ENCODE measurements at places on chromosomes 3 and 15.

- DNase-seq, result no peak
Measured at GRCh38 chr3:126351086-126351770, 6.0 kb downstream of the KLF15 start.

DNA sequence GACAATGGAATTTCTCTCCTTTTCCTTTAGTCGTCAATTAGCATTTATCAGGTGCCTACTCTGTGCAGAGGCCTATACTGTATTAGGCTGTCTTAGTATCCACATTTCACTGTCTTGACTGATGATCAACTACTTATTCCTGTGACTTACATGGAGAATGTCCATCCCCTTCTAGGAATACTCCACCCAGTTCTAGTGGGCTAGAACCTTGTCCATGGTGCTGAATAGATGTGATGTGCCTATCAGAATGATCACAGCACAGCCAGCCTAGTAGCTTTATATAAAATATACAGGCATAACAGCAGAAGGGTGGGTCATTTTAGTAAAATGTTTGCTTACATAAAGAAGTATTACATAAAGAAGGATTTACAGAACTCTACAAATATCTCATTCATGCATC is 621.4 kb downstream of the PDCD6IP start:
- DNase-seq, result no peak

DNA sequence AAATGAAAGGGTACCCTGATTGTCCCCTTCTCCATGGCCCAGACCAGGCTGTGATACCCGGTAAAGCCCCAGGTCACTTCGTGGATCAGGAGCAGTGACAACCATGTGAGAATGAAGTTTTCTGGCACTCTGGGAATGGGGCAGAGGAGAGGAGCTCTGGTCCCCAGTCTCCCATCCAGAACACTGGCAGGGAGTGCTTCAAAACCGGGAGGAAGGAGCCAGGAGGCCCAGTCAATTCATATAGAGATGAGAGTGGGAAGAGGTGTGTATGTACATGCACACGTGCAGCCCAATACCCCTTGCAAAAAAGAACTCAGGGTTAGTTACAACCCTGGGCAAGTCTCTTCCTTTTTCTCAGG is 101.4 kb upstream of the TLE3 start:
- no peak for DNase-seq

DNA sequence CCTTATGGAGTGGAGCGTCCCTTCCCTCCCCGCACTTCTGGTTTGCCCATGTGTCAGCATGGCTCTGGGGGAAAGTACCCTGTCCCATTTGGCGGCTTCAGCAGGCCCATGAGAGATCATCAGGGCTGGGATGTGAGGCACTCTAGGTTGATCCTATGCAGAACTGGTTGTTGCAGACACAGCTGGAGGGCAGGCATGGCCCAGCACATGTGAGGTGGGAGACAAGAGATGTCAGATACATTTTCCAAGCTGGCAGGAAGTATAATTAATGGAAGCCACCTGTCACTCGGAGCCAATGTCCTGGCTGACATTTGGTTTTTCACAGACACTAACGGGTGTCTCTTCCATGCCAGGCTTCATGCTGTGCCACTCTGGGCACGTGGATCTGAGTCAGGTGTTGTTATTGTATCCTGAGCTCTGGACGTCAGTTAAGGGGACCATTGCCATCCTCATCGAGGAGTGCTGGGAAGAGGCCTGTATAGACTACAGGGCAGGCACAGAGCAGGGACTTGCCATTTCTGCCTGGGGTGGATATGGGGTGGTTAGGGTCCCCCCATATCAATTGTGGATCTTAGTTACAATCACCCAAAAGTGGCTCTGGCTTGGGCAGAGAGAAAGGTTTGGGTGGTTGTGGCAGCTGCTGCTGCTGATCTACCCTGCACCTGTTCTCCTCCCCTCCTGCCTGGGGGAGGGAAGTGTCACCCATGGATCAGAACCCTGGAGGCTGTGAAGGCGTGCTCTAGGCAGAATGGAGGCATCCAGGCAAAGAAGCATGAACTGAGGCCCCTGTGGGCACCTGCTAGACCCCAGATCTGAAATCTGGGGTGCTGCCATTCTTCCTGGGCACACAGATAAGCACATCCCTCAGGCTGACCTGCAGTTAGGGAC is 140.7 kb downstream of the FBLN2 start:
- DNase-seq, result no peak

DNA sequence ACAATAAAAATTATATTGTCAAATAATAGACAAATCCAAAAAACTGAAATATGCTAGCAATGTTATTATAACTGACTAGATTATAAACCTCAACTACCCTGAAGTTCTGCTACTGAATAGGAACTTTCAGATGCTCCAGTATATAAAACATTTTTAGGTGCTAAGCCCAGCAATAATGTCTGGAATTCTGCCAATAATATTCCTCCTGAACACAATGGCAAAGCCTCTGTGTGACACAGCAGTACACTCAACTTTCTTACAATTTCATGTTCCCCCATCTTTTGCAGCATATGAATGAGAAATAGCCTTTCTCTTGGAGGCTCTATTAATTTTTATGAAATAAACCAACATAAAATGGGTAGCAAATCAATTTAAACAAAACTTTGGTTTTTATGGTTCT is 29.5 kb downstream of the ATOSA start:
- DNase-seq, result no peak

GRCh38 chr15:39327005-39327730 is 253.7 kb upstream of the THBS1 start:
- no peak for DNase-seq

DNA sequence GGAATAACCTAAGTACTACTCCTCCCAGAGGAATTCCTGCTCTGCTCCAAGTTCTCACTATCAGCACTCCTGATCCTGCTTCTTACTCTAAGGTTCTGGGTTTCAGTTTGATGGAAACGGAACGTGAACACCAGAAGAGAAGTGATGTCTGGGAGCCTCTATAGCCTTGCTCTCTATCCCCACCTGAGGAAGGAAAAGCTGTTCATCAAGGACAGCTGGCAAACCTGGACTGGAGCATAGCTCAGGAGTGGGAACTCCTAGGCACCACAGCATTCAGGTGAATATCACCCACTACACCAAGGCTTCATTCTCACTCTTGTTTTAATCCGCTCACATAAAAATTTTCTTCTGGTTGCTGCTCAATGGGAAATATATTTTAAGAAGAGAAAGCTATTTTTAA is 13.0 kb upstream of the CADPS start:
- peak; percentile 15 for DNase-seq

- DNase-seq, result no peak
Measured at GRCh38 chr3:28835751-28836150, 445.1 kb upstream of the RBMS3 start.

GRCh38 chr3:30503446-30503845 is 103.0 kb upstream of the TGFBR2 start:
- no peak for DNase-seq

DNA sequence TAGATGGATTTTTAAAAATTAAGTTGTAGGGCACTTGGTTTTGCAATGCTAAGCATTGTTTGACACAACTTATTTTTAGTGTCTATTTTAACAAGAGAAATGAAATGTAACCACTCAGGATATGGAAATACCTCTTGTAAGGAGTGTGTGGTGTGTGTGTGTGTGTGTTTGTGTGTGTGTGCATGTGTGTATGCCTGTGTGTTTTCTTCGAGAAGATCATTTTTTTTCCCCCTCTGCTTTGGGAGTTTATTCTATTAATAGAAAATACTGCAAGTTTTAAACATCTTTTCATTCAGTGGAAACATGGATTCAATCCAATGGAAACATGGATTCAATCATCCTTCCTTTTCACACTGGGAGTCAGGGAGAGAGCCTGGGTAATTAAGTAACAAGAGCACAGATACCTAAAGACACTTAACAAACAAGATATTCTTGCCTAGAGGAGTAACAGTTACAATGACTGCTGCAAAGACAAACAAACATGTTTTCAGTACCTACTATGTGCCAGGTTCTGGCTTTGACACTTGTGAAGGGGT is 567.2 kb upstream of the TBL1XR1 start:
- no peak for DNase-seq

GRCh38 chr3:105526360-105527111 is 159.8 kb downstream of the ALCAM start:
- peak; percentile 21 for DNase-seq

GRCh38 chr3:4531478-4532025 is 38.4 kb downstream of the ITPR1 start:
- no peak for DNase-seq

- no peak for DNase-seq
Measured at GRCh38 chr15:61459785-61460707, 230.9 kb upstream of the RORA start.

DNA sequence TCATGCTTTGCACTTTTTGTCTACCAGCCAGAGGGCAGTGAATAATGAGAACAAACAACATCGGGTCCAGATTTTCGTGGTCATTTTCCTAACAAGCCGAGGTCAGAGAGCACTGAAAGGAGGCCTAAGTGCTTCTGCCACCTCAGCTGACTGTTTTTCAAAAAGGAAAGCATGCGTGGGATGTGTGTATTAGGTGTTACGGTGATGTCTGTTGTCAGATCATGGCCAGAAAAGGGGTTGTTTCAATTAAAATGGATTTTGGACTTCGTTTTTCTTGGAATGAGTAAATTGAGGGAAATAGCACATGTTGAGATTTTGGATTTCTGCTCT is 99.5 kb downstream of the APBA2 start:
- no peak for DNase-seq

GRCh38 chr15:76947454-76947853 is 15.9 kb downstream of the RCN2 start:
- no peak for DNase-seq

- DNase-seq, result no peak
Measured at GRCh38 chr3:37071921-37072320, 78.6 kb downstream of the MLH1 start.

- no peak for DNase-seq
Measured at GRCh38 chr3:160671231-160671630, 5.7 kb upstream of the ARL14 start.
